Gastrocnemius medialis (tissue), 4 donors: ENCODE measurements at places on chromosomes 4 and X. TPM values are rescaled to one million over a fixed set of nuclear protein-coding genes. Genes with fewer than 3 reads are reported as not detected.

SH3RF1 gene
- total RNA-seq, result 12.6 TPM

SRPX2 gene
- total RNA-seq, result 16.6 TPM

FATE1 gene
- total RNA-seq, result not detected

TASL gene
- total RNA-seq, result 0.13 TPM

MTNR1A gene
- total RNA-seq, result not detected

CXCL5 gene
- not detected for total RNA-seq

ATP8A1 gene
- 26.6 TPM for total RNA-seq

CT45A5 gene
- total RNA-seq, result not detected

LRP2BP gene
- total RNA-seq, result 0.20 TPM

OR13H1 gene
- total RNA-seq, result not detected

PNMA5 gene
- total RNA-seq, result not detected

GAGE2A gene
- total RNA-seq, result not detected

EMCN gene
- 27.5 TPM for total RNA-seq

MSX1 gene
- 4.4 TPM for total RNA-seq

RHOH gene
- not detected for total RNA-seq

PASD1 gene
- not detected for total RNA-seq

TENT5D gene
- total RNA-seq, result not detected

NUDT9 gene
- 13.4 TPM for total RNA-seq

FGFBP2 gene
- 2.9 TPM for total RNA-seq
